ENCODE measurements at places on chromosomes 5 and 9.

GRCh38 chr9:26947736-26948135 lies 694 bp upstream of the PLAA start:
- no peak for DNase-seq

GRCh38 chr9:125897481-125897880 lies 150.3 kb downstream of the PBX3 start:
- no peak for DNase-seq

DNA sequence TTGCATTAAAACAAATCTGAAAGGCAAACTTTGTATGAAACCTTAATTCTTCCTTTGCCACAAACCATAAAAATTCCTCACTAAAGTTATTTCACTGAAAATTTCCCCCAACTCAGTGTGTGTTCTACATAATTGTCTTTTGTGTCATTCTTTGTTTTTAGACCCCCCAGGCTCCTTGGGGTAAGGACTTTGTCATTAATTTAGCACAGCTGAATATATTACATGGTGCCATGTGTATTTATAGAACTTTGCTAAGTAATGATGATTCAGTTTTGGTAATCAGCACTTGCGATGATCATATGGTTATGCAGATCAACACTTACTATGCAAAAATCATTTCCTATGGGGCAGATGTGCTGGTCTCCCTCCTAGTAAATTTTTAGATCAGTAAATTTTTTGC lies 712.1 kb upstream of the MEF2C start:
- no peak for DNase-seq

- no peak for DNase-seq
Measured at GRCh38 chr9:134066526-134066912, 1.3 kb downstream of the BRD3 start.

GRCh38 chr5:69136293-69136692 lies 30.7 kb upstream of the CCNB1 start:
- DNase-seq, result no peak

DNA sequence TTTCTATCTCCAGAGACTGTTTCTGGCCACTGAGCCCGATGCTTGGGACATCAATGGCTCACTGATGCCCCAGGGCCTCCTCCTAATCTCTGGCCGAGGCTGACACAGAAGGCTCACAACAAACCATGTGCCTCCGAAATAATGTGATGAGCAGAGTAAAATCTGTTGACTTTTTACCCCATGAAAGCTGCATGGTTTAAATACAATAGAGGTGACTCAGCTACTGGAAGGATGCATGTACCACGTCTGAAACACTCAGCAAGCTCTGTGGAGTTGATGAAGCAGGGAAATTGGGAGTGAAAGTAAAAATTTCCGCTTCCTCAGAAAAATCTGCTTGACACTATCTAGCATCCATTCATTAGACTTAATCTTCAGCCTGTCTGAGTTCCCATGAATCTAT lies 111.1 kb upstream of the EQTN start:
- DNase-seq, result no peak

DNA sequence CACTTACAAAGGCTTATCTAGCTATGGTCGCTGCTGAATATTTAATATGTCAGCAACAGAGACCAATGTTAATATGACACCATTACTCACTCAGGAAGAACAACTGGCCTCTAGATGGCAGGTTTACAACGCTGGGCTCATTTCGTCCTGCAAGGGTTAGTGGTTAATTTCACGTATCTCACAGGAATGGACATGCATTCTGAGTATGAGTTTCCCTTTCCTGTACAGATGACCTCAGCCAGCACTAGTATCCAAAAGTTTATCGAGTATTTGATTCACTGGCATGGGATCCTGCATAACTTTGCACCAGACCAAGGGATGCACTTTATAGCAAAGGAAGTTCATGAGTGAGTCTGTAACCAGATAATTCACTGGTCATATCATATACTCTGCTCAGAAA lies 8.7 kb upstream of the TRPC7 start:
- DNase-seq, result no peak

GRCh38 chr5:50667653-50668595 lies 1.5 kb downstream of the PARP8 start:
- peak; percentile 49 for DNase-seq

DNA sequence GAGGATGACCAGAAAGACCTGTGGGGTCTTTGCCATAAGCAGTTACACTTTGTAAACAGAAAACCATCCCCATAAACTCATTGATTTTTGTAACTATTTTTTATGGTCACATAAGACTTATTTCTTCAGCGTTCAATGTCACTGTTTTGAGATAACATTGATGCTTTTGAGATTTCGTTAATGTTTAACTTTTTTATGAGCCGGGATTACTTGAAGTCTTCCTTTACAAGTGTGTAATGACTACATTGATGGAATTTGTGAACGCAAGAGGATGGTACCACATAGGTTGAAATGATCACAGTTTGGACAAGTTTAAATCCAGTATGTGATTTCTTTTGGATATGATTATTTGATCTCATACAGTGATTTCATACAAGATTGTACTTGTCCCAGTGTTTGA lies 1.8 kb downstream of the SLC12A2 start:
- DNase-seq, result no peak

DNA sequence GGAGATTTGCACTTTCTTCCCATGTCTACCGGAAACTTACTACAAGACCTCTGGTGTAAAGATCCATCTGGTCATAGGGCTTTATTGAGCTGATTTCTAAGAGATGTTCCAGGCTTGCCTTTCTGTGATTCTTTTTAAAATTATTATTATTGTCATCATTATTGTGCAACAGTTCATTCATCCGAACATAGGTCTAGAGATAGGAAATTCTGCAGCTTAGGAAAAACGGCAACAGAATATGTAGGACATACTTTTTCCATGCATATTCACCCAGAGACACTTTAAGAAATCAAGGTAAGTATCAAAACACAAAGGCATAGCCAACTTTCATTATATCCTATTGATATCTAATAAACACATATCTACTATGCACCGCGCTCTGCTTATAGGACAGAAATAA lies 378.2 kb upstream of the KLF4 start:
- DNase-seq, result no peak

GRCh38 chr5:136435946-136436543 lies 70.7 kb upstream of the TRPC7 start:
- no peak for DNase-seq
